ENCODE measurements at places on chromosomes 11 and 22. TPM values are rescaled to one million over a fixed set of nuclear protein-coding genes. Genes with fewer than 3 reads are reported as not detected.

GRCh38 chr11:133029107-133029506 lies 503.2 kb downstream of the OPCML start:
- no peak overlapping the region for H3K4me3 ChIP-seq
- no peaks in the 10 kb centered on the region for H3K27me3 ChIP-seq
- no peaks in the 10 kb centered on the region for H3K4me1 ChIP-seq
- H3K36me3 ChIP-seq, result no peaks in the 10 kb centered on the region
- no peak overlapping the region for H3K27ac ChIP-seq

GRCh38 chr11:60857378-60858232 lies 1.9 kb upstream of the PTGDR2 start:
- no peak overlapping the region for H3K4me3 ChIP-seq
- DNase-seq, result no peak
- no peak overlapping the region for H3K27ac ChIP-seq

GRCh38 chr11:61277186-61278000 lies 17.7 kb downstream of the VWCE start:
- H3K27ac ChIP-seq, result no peak overlapping the region
- DNase-seq, result no peak
- no peaks in the 10 kb centered on the region for H3K27me3 ChIP-seq
- no peak overlapping the region for H3K4me3 ChIP-seq

ANO9 gene
- total RNA-seq, result 21.8 TPM

All from kidney (tissue), 22 donors.